ENCODE measurements at places on chromosomes 7 and 10. TPM values are rescaled to one million over a fixed set of nuclear protein-coding genes. Genes with fewer than 3 reads are reported as not detected.

The HABP2 gene
- not detected for total RNA-seq

The COL17A1 gene
- not detected for total RNA-seq

The HERC4 gene
- total RNA-seq, result 65.2 TPM

The OPALIN gene
- not detected for total RNA-seq

The CALCR gene
- not detected for total RNA-seq

The CAPZA2 gene
- total RNA-seq, result 152 TPM

The LRRC17 gene
- total RNA-seq, result 0.15 TPM

The VENTX gene
- not detected for total RNA-seq

The EBLN1 gene
- total RNA-seq, result not detected

The CPA4 gene
- not detected for total RNA-seq

The ITIH5 gene
- not detected for total RNA-seq

The STK31 gene
- total RNA-seq, result not detected

The SFMBT2 gene
- 27.0 TPM for total RNA-seq

The EIF4EBP2 gene
- total RNA-seq, result 52.6 TPM

The FANK1 gene
- 0.68 TPM for total RNA-seq

The NUTM2D gene
- total RNA-seq, result 2.5 TPM

The ZNF365 gene
- total RNA-seq, result 0.23 TPM

The CHAT gene
- not detected for total RNA-seq

The NUTM2E gene
- total RNA-seq, result 0.18 TPM

The JAKMIP3 gene
- total RNA-seq, result 0.83 TPM

The ZNF92 gene
- 21.6 TPM for total RNA-seq

The MMD2 gene
- not detected for total RNA-seq

The BAZ1B gene
- total RNA-seq, result 86.2 TPM

The SPDYE8 gene
- total RNA-seq, result not detected

The MARVELD1 gene
- 2.5 TPM for total RNA-seq

The ACSL5 gene
- total RNA-seq, result 55.1 TPM

The SPOCK2 gene
- total RNA-seq, result 420 TPM

The PPP1R17 gene
- total RNA-seq, result not detected

The STEAP1 gene
- 0.53 TPM for total RNA-seq

The AGAP5 gene
- total RNA-seq, result 8.1 TPM

The CTAGE8 gene
- not detected for total RNA-seq

The MMRN2 gene
- total RNA-seq, result not detected

The CACNA2D1 gene
- total RNA-seq, result not detected

The INTS15 gene
- 31.6 TPM for total RNA-seq

The BMS1 gene
- total RNA-seq, result 14.6 TPM

The PDK4 gene
- not detected for total RNA-seq

The GTF2IRD1 gene
- 4.0 TPM for total RNA-seq

The CCDC146 gene
- 6.4 TPM for total RNA-seq

The TRIM50 gene
- total RNA-seq, result not detected

All from activated CD4-positive, alpha-beta memory T cell treated with anti-CD3 and anti-CD28 coated beads, Interleukin-2, amount 10 ng/mL, durations not matched to agents 7 days and 5 days (primary cell).